Activated naive CD4-positive, alpha-beta T cell treated with Interleukin-2 at 50 U/mL for 16 hours (primary cell): ENCODE measurements at places on chromosomes 3 and 15.

- no peak for DNase-seq
Measured at GRCh38 chr3:12935023-12935860, 93.9 kb upstream of the RPL32 start.

DNA sequence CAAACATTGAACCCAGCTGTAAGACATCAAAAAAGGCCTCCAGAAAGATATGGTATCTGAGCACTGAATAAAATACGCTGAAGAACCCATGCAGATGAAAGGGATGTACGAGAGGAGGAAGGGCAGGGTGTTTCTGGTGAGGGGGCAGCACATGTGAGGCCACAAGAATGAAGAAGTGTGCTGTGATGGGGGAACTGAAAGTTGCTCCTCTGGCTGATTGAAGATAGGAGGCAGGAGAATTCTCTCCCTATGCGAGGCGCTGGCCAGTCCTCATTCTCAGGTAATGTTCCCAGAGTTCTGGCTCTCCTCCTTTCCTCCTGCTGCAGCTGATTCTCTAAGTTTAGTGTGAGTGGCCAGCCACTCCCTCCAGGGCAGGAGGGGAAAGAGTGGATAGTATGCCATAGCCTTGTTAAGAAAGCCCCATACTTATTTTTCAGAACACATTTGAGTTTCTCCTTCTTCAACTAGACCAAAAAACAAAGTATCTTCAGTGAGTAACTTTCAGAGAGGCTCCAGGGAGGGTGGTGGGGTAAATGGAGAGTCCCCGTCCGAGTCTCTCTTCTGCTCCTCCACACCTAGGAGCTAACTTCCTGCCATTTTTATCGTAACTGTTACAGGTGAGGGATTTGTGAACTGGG, 26.9 kb upstream of the MYO1E start:
- DNase-seq, result no peak

DNA sequence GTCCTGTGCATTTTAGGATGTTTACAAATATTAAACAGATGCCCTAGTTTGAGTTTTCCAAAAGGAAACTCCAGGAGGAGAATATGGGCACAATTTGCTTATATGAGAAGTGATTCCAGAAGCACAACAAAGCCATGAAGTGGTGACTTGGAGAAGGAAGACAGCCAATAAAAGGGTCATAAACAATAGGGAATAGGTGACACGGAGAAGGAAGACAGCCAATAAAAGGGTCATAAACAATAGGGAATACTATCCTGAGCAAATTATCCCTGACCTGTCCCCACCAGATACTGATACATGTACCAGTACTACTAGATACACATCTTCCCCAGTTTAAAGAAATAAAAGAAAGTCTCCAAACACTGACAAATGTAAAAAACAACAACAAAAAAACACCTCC, 663.6 kb downstream of the GBE1 start:
- DNase-seq, result no peak

DNA sequence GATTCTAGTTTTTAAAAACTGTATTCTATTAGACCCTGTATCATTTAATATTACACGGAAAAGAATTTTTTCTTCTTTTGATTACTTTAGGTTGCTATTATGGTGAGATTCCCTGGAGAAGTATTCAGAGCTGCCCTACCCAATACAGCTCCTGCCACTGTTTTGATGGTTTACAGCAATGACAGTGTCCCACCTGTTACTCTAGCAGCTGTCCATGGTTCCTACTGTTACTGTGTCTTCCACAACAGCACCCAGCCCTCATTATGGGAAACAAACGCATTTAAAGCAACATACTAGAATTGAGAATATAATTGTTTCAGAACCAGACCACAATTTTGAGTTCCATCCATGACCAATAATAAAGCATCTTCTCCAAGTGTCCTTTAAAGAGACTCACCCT, 450.7 kb downstream of the SHQ1 start:
- no peak for DNase-seq

GRCh38 chr15:58431221-58432149, at the start of gene LIPC:
TSS of gene LIPC (plus strand) at chr15:58431991. CDS start at chr15:58432033, 42 bp downstream.
- no peak for DNase-seq

GRCh38 chr3:130746246-130747039, at the start of gene PIK3R4:
TSS of gene PIK3R4 (minus strand) at chr3:130746829. CDS start at chr3:130745218, 1,611 bp downstream.
- peak; percentile 95 for DNase-seq

GRCh38 chr3:39972508-39972907, 163.1 kb downstream of the MYRIP start:
- no peak for DNase-seq

- no peak for DNase-seq
Measured at GRCh38 chr3:29668728-29669127, 387.9 kb downstream of the RBMS3 start.

- DNase-seq, result no peak
Measured at GRCh38 chr3:129051871-129052340, 8.7 kb upstream of the GP9 start.

GRCh38 chr3:45343947-45344346, 44.4 kb upstream of the LARS2 start:
- DNase-seq, result no peak

DNA sequence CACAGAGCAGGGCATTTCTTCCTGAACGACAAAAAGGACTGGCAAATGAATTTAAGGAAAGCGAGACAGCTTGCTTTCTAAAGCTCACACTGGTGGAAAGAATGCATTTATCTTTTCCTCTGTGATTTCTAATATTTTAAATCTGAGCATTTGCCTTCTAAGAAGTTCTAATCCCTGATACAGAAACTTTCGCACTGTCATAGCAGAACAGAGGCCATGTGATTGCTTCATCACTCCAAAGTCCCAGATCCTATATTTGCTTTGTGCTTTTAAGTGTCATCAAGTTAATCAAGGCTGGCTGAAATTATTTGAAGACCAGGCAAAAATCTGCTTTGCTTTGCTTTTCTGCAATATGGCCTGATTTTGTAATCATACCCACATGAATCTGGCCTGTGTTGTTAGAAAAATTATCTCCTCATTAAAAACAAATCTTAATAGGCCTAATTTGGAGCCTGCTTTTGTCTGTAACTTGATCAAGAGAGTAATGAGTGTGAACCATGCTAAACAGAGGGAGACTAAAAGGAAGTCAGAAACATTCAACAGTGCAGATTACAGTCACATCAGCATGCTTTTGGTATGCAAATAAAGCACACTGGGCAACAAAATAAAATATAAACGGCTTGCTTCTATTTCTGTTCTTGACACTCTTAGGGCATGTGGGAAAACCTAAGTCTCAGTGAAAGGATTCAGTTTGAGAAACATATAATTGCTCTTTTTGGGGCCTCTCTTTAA, 178.2 kb upstream of the ADAMTS9 start:
- no peak for DNase-seq

GRCh38 chr3:86379280-86379679, 611.7 kb downstream of the VGLL3 start:
- no peak for DNase-seq

GRCh38 chr15:82122746-82123400, 77.1 kb upstream of the MEX3B start:
- no peak for DNase-seq

DNA sequence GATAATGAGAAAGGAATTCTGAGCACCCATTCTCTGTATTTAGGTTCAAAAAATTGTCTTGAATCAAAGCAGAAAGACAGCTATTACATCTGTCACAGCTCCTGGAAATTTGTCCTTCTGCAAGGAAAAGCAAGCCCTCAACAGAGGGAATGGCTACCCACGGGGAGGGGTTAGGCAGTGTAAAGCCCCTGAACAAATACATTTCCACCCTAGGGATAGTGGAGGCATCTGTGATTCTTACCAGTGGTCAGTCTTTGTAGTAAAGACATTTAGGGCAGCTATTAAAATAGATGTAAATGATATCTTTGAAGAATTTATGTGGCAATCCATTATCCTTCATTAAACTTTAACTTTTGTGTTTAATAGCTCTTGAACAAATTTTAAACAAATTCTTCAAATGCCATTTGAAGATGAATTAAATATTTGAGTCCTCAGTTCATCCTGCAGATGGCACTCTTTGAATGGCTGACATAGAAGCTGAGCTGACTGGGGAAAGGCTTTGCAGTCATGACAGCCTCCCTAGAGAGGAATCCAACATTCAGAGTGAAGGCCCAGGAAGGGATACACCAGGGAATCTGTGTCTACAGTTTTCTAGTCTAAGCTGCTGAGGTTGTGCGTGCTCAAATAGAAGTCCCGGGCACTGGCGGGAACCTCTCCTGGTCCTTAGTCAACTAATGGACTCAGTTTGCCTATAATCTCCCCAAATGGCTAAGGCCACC, 359.7 kb upstream of the ROPN1 start:
- DNase-seq, result no peak

DNA sequence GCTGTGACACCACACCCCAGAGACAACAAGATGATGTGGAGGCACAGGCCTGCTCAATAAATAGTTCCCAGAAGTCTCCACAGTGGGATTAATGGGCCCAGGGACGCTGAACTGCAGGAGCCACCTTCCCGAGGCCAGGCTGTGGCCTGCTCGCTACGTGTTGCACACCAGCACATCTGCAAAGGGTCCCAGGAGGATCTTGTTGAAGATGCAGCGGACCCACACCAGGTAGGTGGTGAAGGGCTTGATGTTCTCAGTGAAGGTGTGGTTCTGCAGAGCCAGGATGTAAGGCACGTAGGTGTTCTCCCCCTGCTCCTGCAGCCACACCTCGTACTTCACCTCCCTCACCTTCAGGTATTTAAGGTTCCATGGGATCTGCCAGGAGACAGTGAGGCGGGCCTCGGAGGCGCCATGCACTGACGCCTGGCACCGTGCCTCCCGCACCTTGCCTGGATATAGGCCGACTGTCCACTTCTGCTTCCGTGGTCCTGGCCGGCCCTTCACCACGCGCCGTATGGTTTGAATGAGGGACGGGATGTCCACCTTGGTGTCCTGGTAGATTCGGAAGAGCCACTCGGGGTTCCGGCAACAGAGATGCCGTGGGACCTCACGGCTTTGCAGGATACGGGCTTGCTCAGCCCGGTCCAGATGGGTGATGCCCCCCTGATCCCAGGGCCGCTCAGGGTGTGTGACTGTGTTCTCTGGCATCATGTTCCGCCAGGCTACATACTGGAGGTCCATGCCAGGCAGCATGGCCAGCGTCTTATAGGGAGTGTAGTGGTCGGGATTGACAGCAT, 26.1 kb downstream of the POMGNT2 start:
- no peak for DNase-seq

DNA sequence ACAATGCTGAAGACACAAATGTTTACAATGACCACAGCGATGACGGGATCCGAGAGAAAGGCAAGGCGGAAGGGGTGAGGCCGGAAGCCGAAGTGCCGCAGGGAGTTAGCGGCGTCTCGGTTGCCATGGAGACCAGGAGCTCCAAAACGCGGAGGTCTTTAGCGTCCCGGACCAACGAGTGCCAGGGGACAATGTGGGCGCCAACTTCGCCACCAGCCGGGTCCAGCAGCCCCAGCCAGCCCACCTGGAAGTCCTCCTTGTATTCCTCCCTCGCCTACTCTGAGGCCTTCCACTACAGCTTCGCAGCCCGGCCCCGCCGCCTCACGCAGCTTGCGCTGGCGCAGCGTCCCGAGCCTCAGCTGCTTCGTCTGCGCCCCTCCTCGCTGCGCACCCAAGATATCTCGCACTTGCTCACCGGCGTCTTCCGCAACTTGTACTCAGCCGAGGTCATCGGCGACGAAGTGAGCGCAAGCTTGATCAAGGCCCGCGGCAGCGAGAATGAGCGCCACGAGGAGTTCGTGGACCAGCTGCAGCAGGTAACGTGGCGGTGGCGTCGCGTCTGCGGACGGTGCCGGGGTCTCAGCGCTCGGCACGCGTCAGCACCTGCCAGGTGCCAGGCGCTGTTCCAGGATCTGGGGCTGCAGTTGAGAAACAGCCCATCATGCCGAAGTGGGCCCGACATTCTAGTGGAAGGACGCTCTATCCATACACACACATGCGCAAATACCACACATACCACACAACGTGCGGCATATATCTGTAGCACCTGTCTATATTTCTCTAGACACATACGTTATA, at the start of gene DLEC1:
Gene DLEC1, plus strand, starts transcription at position 108 of the 798 bp plus-strand sequence. Its CDS starts 18 bp downstream, at position 126.
- DNase-seq, result peak; percentile 81

DNA sequence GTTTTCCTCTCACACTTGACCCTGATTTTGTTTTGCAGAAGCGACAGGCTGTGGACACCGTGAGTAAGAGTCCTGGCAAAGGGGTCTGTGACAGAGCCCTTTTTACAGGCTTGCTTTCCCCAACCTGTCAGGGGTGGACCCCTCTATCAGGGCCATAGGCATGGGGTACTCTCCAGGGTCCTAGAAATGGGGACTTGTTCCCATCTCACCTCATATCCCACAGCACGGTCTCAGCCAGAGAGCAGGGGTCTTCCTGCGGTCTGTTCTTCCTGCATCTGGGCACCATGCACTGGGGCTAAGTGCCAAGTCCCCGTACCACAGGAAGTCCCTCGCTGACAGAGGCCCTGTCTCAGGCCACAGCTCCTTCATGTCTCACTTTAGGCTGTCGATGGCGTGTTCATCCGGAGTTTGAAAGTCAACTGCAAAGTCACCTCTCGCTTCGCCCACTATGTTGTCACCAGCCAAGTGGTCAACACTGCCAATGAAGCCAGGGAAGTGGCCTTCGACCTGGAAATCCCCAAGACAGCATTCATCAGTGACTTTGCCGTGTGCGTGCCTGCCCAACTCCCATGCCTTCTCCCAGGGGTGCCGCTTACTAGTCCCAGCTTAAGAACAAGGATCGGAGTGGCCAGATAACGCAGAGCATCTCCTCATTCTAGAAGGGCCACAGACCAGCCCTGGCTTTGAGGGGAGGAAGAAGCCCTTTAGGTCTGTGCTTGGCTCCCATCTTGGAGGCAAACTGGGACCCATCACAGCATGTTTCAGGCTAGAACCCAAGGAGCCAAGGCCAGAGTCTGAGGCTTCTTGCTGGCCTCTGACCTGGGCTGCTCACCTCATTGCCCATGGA, 783 bp downstream of the ITIH1 start:
- DNase-seq, result no peak

DNA sequence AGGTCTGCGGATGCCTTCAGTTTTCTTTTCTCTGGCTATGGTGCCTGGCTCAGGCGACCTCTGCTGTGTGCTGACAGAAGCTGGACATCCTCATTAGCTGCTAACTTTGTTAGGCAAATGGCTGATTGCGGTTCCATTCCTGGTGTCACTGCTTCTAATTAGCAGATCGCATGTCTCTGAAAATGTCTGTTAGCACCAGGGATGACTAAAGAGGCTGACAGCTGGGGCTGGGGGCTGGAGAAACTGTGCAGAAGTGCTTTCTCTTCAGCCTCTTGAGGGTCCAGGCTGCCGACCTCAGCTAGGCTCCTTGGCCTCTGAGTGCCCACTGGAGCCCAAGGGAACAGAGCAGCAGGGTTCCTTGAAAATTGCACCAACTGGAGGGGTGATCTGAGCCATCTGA, 39.3 kb downstream of the CHCHD6 start:
- no peak for DNase-seq
